ENCODE measurements at places on chromosomes 1 and 21.

DNA sequence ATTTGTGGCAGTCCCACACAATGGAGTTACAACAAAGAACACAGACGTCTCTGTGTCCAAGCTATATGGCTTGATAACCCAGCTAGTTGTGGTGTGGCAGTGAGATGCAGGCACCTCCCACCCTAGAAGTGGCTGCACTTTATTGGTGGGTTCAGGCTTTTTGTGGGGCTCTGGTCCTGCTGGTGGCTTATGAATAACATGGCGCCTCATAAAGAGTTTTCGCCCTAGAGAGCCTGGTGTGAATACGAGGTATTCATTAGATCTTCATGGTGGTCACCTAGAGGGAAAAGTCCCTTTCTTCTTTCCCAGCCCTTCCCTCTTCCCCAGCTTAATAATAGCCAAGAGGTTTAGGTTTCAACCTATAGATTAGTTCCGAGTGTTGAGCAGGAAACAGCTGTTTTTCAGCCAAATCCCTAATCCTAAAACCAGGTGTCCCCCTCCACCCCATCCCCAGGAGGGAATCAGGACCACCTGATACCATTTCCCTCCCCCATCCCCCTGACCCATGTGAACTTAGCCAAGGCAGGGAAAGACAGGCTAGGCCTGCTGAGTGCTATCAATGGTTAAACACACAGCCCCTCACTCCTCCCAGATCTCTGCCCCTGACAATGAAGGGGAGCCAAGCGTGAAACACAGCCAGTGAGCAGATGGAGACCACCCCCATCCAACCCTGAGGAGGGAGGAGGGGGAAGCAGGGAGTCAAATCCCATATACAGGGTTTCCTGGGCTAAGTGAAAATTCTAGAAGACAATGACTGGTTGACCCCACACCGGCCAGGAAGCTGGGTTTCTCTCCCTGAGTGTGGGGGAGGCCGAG, 58.2 kb downstream of the NFASC start:
- no peak for DNase-seq

GRCh38 chr1:15207829-15208429, 39.1 kb upstream of the FHAD1 start:
- no peak for DNase-seq

DNA sequence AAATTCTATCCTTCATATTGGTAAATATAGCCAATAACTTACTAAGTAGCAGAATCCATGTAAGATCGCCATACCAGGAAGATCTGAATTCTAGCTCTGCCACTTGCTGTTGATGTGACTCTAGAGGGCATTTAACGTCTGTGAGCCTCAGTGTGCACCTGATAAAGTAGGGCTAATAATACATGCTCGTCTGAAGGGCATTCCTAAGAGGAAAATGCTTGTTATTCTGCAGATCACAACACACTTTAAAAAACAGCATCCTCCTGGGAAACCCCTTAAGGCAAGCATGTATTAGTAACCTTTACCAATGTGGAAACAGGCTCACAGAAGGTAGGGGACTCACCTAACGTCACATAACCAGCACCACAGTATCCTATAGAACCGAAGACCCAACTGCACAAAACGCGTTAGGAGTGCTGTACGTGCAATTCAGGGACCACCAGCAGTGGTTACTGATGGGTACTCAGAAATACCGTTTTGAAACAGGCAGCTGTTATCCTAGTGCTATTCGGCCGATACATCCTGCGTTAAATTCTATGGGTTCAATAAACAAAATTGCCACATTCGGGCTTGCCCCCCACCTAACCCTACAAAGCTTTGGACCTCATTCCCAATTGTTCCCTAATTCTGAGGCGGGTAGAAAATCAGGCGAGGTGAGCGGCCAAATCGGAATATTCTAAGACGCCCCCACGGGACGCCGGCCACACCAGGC, 758 bp downstream of the DEPDC1 start:
- no peak for DNase-seq

- no peak for DNase-seq
These were observed 172.2 kb upstream of the C8B start for GRCh38 chr1:57137980-57138379.

DNA sequence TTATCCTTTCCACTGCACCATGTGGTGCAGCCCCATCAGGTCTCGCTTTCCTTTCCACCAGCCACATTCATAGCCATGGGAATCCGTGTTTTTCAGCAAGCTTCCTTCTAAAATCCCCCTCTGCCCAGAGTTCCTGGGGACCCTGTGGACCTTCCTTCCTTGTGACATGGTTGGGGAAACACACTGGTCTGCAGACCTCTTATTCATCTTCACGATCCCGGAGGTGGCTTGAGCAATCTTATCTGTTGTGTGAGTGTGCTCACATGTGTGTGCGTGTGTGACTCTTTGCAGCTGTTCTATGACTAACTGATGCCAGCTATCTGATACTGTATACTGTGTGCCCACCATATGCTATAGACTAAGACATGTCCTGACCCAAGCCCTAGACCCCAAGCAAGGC, 15.6 kb upstream of the IL10 start:
- no peak for DNase-seq

GRCh38 chr1:12541274-12542137, 76.5 kb downstream of the DHRS3 start:
- no peak for DNase-seq

GRCh38 chr1:89279011-89279466, 6.4 kb upstream of the GBP5 start:
- no peak for DNase-seq

GRCh38 chr1:96234299-96234698, 487.3 kb upstream of the PTBP2 start:
- no peak for DNase-seq

DNA sequence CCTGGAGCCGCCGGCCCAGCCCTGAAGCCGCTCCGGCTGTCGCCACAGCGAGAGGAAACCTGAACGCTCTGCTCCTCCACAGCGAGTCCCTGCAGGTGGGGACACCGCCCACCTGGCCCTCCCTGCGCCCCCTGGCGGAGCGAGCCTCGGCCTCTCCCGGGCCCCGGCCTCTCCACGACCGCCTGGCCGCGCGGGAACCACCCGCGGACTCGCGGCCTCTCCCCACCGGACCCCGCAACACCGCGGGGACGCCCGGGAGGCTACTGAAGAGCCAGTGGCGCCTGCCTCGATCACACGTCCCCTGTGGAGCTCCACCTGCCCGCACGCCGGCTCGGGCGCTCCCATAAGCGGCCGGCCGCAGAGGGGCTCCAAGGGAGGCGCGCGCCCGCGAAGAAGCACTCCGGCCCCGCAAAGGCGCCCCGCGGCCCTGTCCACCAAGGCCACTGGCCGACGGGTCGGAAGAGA, 109.6 kb downstream of the KCNN3 start:
- DNase-seq, result no peak

DNA sequence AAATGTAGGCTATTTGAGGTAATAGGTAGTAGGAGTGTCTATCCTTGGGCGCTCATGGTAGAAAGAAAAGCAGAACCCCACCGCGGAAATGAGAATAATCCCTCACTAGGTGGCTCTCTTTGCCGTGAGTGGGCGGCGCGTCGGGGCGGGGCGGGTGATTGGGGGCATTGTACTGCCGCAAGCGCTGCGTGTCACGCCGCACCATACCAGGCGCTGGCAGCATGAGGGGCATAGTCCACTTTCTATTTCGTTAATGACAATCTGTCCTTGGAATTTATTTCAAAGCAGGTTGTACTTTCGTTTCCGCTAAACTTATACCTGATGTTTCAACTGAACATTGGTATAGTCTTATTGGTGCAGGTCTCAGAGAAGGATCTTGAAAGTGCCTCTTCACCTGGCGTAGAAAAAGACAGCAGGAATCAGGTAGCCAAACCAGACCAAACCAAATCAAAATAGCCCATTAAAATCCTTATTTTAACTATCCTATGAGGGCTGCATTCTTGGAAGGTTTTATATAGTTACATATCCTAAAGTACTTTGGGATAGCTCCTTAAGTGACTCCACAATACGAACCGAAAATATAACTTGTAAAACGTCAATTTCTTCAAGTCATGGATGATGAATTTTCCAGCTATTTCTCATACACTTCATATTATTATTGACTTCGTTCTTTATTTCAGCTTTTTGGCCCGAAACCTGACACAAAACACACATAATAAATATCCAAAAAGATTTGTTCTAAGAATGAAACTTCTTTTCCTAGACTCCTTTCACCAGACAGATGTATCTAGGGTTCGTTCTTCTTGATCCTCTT, 1.9 kb upstream of the SMG7 start:
- DNase-seq, result no peak

- DNase-seq, result no peak
These were observed 32.9 kb downstream of the PBX1 start for GRCh38 chr1:164591858-164592257.

GRCh38 chr1:226884966-226885820, 14.8 kb downstream of the PSEN2 start:
- no peak for DNase-seq

- DNase-seq, result no peak
These were observed 18.0 kb downstream of the OPTC start for GRCh38 chr1:203511930-203512329.

DNA sequence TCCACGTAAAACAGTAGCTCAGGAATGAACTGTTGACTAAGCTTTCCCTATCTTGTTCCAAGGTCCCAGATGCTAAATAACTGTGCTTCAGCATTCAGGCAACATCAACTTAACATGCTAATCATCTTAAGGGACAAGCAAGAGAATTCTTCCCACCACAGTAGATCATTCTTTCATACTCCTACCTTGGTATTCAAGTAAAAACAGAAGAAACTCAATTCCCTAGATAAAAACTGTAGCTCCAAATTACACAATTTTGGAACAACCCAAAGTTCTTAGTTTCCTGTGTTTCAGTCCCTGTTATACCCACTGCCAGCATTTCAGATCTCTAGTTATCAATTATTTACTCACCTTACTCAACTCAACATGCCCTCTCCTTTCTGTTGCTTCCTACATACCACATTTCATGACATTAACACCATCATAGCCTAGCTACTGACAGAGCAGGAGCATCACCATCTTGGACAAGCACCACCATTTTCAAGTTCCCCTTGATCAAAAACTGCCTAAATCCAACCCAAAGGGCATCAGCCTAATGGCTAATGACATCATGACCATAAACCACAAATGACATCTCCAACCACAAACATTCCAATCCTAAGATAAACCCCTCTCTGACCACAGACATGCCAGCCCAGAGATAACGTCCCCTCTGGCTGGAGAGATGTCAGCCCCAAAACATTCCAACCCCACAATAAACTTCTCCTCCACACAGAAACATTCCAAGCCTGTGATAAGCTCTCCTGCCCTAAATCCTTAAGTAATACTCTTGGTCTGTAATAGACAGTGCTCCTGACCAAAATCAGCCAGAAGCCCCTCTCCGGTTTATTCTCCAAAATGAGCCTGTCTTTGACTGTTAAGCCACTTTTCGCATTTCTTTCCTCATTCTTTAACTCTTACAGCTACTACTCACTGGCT, 191.2 kb downstream of the RERE start:
- no peak for DNase-seq

DNA sequence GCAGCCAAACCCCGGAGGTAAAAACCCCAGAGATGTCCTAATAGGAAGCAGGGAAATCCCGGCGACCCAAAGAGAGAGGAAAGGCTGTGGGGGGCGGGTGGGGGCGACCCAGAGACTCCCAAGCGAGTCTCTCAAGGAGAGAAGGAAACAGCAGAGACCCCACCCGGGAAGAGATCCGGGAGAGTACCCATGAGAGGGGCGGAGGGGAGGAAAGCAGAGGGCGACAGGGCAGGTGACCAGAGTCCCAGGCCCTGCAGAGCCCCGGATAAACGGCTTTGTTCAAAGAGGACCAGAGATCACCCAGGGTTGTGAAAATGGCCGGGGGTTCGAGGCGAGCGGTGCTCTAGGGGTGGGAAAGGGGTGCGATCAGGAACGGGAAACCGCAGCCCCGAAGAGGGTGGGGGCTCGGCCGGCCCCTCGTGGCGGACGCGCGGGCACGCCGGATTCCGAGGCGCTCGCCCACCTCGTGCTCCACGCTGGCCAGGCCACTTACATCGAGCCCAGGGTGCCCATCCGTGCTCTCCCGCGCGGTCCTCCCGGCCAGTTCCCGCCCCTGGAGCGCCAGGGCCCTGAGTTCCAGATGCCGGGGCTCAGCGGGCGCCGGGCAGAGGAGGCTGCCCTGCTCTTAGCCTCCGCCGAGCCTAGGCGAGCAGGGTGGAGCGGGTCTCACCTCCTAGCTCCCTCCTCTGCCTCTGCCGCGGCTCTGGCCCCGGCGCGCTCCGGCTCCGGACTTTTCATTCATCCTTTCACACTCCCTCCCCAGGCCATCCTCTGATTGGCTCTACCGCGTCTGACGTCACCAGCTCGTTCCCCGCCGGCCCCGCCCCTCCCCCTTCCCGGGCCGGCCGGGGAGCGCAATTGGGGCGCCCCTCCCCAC, 52.3 kb downstream of the RHBG start:
- no peak for DNase-seq

- DNase-seq, result no peak
These were observed 262.1 kb downstream of the BRINP2 start for GRCh38 chr1:177432897-177433296.

- DNase-seq, result no peak
These were observed 177.8 kb downstream of the ETS2 start for GRCh38 chr21:38983560-38983959.

- DNase-seq, result no peak
These were observed 19.5 kb downstream of the KCNJ6 start for GRCh38 chr21:37896788-37897187.
